ENCODE measurements at places on chromosomes 3 and 15.

DNA sequence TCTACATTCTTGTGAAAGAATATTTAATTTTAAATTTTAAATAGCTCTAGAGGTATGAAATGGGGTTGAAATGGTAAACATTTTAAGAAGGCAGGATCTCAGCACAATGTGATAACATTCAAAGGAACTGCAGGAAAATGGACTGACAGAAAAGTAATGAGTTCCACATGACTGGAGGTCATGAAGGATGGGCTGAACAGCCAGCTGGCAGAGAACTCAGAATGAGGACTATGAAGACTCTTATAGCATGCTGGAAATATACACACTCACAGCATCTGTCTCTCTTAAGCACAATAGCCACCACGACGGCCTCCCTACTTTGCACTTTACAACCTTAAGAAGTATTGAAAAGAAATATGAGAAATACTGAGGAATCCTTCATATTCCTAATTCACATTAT lies 94.7 kb downstream of the TNIK start:
- peak; percentile 7 for DNase-seq

DNA sequence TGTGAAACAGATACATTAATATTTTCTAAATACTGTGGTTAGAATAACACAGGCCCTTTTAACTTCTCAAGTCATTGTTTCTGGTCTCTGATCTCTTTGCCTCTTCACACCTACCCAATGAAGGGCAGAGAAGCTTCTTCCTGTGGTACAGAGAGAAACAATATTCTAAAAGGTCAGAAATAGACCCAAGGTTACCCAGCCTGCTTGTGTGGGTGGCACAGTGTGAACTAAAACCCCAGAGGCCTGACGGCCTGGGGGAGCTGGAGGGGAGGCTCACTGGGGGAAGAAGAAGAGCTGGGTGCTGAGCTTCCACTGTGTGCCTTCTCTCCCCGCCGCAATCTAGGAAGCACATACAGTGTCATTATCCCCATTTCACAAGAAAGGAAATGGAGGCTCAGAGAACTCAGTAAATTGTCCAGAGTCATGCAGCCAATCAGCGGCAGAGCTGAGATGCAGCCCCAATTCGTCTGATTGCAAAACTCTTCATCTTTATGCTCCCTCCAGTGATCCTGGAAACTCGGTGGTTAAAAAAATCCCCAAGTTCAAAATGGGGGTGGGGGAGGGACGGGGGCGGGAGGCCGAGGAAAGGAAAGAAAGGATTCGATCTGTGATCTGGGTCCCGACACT lies 64.1 kb upstream of the HEG1 start:
- DNase-seq = no peak

DNA sequence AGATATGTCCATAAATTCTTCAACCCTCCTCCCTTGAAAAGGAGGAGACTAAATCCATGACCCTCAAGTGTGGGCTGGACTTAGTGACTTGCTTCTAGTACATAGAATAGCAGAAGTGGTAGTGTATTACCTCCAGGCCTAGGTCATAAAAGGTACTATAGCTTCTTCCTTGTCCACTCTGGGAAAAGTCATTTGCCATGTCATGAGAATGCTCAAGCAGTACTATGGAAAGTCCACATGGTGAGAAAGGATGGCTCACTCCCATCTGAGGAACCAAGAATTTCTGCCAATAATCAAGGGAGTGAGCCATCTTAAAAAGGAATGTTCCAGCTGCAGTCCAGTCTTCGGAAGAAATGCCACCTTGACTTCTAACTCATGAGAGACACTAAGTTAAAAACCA lies 10.5 kb upstream of the ILDR1 start:
- DNase-seq = no peak

DNA sequence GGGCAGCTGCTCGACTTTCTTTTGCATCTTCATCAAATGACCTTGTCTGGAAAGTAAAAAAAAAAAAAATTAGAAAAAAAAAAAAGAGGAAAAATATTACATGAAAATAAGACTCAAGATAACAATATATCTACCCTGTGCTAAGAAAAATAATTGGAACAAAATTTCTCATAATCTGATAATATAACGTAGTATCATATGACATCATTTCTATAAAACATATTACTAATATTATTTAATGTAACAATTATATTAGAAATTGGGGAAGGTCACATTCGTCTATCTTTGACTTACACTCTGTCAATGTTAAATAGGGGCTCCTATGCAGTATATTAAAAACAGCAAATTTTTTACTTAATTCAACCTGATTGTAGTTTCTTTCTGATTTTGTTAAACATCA lies 44.1 kb downstream of the INO80 start:
- no peak for DNase-seq

GRCh38 chr15:42593143-42593542 lies 17.7 kb downstream of the STARD9 start:
- DNase-seq = no peak

DNA sequence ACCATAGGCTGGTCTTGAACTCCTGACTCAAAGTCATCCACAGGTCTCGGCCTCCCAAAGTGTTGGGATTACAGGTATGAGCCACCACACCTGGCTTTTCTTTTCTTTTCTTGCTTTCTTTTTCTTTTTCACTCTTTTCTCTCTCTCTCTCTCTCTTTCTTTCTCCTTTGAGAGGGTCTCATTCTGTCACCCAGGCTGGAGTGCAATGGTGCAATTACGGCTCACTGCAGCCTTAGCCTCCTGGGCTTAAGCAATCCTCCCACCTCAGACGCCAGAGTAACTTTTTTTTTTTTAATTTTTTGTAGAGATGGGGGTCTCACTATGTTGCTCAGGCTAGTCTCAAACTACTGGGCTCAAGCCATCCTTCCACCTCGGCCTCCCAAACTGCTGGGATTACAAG lies 133.1 kb upstream of the UBE2E1 start:
- DNase-seq = no peak

GRCh38 chr3:174859756-174860155 lies 622 bp downstream of the NAALADL2 start:
- DNase-seq = no peak

DNA sequence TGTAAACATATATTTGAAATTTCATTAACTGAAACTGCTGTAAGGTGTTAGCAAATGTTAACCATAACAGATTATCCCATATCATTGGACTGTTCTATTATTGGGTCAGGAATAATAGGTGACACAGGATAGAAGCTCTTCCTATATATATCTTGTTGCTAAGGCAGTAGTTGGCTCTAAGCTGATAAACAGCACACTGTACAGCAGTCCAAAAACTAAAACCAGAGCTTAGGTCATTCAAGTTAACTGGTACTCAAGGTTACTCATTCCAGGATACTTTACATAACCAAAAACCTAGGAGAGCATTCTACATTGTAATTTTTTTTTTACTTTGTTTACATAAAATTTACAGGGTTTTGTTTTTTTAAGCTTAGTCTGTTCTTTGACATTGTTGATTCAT lies 8.9 kb downstream of the DNAJC19 start:
- no peak for DNase-seq

DNA sequence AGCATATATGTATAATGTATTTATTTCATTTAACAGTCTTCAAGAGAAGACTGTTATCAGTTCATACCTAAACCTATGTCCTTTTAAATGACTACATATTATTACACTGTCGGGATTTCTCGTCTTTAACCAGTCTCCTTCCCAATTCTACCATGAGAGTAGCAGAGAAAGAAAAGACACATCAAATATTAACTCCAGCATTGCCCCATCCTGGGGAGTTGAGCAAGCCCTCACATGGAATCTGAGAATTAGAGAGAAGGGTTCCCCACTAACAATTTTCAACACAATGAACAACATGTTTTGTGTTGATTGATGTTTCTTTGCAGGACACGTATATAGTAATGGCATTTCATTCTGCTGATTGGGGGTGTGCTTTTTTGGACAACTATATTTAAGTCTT lies 257.4 kb downstream of the ADAMTSL3 start:
- no peak for DNase-seq

GRCh38 chr3:24224666-24225384 lies 269.8 kb downstream of the THRB start:
- no peak for DNase-seq

DNA sequence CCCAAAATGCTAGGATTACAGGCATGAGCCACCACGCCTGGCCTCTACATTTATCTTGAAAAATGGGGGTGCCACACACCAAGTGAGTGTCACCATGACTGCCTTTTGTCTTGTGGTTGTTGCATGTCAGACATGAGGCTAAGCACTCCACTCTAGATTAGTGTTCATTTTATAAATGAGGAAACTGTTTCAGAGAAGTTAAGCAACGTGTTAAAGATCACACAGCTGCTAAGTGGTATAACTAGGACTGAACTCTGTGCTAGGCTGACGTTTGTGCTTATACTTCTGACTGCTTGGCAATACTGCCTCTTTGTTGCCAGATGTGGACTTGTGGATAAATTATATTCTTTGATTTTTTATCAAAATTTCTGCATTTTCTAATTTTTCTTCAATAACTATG lies 50.8 kb upstream of the SMAD6 start:
- no peak for DNase-seq

DNA sequence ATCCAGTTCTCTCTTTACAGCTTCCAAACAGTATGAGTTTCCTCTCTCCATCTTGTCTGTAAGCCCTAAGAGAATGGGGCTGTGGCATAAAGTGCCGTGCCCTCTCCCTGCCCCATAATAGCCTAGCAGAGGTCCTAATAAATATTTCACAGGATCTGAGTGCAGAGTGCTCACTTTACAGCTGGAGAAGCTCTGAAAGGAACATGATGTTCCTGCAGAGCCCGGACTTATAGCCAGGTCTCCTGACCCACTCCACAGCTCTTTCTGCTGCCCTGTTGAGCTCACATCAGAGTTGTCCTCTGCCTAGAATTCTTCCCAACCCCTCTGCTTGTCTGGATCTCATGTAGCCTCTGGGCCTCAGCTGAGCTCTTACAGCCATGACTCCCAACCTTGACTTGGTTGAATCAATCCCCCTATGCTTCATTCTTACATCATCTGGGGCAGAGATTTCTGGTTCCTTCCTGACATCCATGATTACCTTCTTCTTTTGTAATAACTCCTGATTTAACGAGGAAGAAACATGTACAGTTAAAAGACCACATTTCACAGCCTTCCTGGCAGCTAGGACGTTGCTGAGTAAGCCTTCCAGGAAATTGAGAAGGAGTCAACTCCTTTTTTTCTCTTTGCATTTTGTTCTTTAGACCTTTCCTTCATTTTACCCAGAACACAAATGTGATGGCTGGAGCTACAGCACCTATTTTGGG lies 135.3 kb downstream of the RPLP1 start:
- no peak for DNase-seq

GRCh38 chr15:53202876-53203275 lies 412.7 kb upstream of the ONECUT1 start:
- DNase-seq = no peak

GRCh38 chr15:48644827-48645557 lies 517 bp downstream of the FBN1 start:
- DNase-seq = no peak

- DNase-seq = no peak
Observed at GRCh38 chr15:58306591-58307312, 125.0 kb upstream of the LIPC start.

DNA sequence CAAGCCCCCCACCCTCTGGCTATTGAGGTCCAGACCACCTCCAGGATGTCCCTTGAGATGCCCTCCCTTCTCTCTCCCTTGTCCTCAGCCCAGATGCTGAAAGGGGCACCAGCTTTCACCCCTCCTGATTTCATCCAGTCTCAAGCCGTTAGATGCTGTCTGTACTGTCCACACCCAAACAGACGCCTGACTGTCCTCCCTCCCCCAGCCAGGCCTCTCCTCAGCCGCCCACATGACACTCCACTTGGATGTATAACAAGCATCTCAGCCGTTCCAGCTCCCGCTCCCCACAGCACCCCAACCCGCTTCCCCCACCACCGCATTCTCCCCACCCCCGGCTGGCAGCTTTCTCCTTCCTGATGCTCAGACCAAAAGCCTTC lies 25.0 kb upstream of the CYP11A1 start:
- no peak for DNase-seq

GRCh38 chr3:132605374-132605792 lies 8.3 kb downstream of the ACKR4 start:
- no peak for DNase-seq

DNA sequence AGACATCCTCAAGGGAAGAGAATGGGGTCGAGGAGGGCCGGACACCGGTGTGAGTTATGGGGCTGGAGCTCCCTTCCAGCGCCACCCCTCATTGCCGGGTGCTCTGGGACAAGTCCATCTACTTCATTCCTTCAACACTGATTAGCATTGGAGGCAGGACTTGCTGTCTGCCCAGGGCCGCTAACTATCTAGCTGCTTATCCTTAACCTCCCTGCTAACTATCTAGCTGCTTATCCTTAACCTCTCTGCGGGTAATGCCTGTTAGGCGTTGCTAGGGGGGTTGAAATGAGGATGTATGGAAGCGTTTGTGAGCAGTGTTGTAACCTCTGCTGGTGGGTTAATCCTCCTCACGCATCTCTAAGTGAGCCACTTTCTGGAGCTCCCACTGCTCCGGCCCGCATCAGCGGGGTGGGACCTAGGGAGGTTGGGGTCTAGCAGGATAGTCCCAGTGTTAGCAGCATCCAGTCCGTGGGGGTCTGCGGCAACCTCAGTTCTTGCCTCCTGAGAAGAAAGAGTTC lies 10.9 kb upstream of the CHAC1 start:
- DNase-seq = no peak

GRCh38 chr3:52471371-52472238 lies 16.2 kb downstream of the NISCH start:
- no peak for DNase-seq

DNA sequence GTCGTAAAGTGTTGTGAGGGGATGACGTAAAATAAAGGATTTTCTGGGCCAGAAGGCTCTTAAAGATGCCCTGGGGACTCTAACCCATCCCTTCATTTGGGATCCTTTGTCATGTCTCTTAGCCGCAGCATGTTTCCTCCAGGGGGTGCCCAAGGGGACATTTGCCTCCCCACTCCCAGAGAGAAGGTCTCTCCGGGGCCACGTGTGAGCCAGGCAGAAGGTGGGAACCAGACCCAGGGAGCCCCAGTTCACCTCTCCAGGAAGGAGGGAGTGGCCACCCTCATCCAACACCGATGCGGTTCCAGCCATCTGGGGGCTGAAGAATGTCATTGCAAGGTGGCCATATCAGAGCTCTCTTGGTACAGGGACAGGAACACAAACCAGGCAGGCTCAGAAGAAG lies 25.2 kb downstream of the ST8SIA2 start:
- DNase-seq = no peak

- DNase-seq = no peak
Observed at GRCh38 chr3:33003308-33003707, 51.9 kb downstream of the CCR4 start.

- no peak for DNase-seq
Observed at GRCh38 chr15:73602992-73603391, 30.2 kb downstream of the NPTN start.

All from NCI-H1694 (cell line).